ENCODE measurements at places on chromosomes 11 and 22. TPM values are rescaled to one million over a fixed set of nuclear protein-coding genes. Genes with fewer than 3 reads are reported as not detected.

Gene HBG1
- total RNA-seq, result not detected

Gene TSGA10IP
- 2.7 TPM for total RNA-seq

DNA sequence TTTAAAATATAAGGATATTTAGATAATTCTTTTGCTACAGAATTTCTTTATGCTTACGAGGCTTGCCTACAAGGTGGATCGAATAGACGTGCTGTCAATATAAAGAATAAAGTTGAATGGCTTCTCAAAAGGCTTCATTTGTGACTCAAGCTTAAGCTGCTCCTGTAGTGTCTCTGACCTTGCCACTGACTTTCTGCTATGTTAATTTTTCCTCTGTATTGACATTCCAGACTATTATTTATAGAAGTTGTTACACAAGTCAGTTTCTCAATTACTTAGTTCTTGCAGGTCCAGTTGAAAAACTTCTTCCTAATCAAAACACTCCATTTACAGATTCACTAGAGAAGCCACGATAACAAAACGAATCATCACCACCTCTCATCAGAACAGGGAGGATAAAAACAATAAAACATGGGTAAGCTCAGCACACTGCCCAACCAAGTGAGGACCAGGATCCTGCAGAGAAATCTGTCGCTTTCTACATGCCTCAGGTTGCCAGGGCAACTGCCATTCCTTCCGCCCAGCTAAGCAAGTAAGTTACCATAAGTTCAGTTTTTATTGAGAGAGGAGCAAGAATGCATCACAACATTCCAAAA lies 39.0 kb upstream of the CHKA start:
- DNase-seq, result no peak

- DNase-seq, result no peak
These were observed 7.6 kb upstream of the KCTD14 start for GRCh38 chr11:78030429-78031325.

- no peak for DNase-seq
These were observed 68.2 kb downstream of the SYT13 start for GRCh38 chr11:45217991-45218390.

DNA sequence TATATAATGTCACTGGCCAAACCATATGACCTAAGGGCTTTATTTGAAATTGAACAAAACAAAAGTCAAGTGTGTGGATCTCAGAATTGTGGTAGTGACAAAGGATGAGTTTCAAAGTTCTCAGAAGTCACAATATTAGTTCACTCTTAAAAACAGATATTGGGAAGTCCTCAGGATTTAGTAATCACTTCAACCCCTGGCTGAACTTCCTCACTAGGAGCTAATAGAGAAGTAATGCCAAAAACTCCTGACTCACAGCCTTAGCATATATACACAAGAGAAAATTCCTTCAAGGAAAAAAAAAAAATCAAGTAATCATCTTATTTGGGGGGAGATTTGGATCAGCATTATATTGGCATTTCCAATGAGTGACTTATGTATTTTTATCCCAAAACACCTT lies 75.6 kb upstream of the APOA1 start:
- DNase-seq, result no peak

DNA sequence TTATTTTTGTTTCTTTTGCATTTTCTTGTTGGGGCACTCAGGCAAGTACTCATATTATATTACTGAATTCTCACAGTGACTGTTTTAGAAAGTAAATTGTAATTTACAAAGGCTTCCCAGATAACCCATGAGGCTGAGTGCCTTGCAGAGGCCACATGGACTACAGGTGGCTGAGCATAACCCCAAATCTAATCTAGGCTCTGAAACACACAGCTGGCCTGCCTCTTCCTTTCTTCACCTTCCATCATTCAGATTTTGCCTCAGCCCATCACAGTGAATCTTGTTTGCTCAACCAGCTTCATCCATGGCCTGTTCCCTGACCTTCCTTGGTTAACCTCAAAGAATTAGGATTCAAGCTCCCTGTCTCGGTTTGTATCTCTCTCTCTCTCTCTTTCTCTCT lies 78.5 kb upstream of the PRDM11 start:
- no peak for DNase-seq

DNA sequence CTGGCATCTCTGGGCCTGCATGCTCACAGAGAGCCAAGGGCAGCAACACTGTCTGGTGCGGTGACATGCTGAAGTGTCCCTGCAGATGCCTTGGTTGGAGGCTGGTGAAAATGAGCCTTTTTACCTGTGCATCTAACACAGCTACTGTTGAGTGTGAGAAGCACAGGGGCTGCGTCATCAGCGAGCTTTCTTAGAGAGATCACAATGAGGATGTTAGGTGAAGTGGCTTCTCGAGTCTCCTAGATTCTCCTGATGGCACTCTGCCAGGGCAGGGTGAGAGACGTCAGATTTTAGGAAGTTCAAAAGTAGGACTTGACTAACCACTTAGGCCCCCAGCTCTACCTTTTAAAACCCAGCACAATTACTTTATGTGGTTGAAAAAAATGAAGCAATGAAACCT lies 3.6 kb upstream of the SLC15A3 start:
- DNase-seq, result no peak

GRCh38 chr11:69480547-69481392 lies 693 bp upstream of the LINC01488 start:
- no peak for DNase-seq

GRCh38 chr11:131874070-131874469 lies 503.7 kb downstream of the NTM start:
- DNase-seq, result no peak

- no peak for DNase-seq
These were observed 659 bp upstream of the TEAD1 start for GRCh38 chr11:12673601-12673923.

Gene FAM111B
- 35.4 TPM for total RNA-seq

DNA sequence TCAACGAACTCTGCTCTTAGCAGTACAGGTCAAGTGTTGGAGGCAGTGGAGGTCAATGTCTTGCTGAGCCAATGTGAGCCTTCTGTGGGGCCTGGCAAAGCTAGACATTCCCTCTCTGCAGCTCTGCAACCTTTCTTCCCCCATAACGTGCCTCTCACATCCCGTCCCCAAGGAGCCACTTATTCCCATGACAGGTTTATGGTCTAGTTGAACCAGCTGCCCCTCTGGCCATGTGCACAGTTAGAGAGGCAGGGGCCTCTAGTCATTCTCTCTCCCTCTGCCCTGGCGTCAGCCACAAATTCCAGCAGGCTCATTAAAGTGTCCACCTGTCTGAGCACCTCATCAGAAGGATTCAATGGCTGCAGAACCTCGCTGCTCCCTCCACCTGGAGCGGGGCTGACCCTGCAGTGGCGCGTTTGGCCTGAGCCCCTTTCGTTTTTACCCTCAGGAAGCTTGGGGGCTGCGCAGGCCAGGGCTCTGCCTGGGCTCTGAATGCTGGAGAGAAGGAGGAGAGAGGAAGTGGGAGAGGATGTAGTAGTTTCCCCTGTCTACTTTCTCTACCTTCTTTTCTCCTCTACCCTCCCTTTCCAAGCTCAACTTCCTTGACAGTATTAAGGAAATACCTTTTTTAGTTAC lies 302.1 kb upstream of the B3GAT1 start:
- DNase-seq, result no peak

Measured in neural crest cell (in vitro differentiated cells).